ENCODE measurements at places on chromosomes 6 and 20. TPM values are rescaled to one million over a fixed set of nuclear protein-coding genes. Genes with fewer than 3 reads are reported as not detected.

- peak; percentile 98 for DNase-seq
These were observed 73.5 kb downstream of the ARMC2 start for GRCh38 chr6:108921547-108922361.

DNA sequence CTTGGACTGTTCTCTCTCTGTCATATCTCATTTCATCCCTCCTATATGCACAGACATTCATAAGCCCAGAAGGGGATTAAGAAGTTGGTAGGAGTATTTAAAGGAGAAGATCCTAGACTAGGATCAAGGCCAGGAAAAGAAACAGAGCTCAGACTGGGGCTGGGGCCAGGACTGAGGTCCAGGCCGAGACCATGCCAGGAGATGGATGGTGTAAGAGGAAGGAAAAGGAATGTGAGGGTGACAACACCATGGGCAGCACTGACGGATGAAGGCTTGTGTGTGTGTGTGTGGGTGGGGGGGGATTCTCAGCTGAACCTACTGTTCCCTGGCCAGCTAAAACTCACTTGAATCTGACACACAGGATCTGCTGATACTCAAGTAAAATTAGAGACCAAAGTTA is 182.1 kb downstream of the KIF6 start:
- peak; percentile 14 for DNase-seq

DNA sequence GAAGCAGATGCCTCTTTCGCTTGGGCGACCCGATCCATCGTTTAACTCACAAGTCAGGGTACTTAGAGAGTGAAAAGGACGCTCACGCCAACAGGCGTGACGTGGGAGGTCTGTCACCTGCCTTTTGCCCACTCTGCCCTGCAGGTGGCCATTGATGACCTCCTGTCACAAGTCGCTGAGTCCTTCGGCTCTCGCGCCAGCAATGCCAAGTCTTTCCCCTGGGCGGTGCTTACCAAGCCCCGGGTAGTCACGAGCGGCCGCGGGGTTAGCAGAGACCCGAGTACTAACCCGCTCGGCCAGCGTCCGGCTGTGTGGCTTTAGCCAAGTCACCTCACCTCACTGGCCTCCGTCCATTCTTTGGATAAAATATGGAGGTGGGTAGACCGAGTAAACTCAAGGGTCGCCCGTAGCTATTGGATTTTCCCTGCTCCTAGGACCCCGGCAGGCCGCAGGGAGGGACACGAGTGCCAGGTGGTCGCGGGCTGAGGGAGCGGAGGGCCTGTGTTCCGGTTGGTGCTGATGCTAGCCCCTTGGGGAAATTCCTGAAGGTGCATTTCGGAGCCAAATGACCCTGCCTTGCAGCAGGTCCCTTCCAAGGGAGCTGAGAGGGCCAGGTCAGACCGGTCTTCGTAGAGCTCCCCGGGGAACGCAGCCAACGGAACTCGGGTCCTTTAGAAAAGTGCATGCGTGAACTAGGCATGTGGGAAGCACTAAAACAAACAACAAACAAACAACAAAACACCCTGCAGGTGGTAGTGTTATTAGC is 668 bp downstream of the PKIB start:
- peak; percentile 9 for DNase-seq

GRCh38 chr20:14232650-14233049 is 104.8 kb downstream of the FLRT3 start:
- DNase-seq = peak; percentile 3

- DNase-seq = no peak
These were observed 58.2 kb downstream of the BMP7 start for GRCh38 chr20:57208198-57208597.

GRCh38 chr6:137685798-137686375 is 181.2 kb upstream of the TNFAIP3 start:
- no peak for DNase-seq

- no peak for DNase-seq
These were observed 109.3 kb downstream of the TRDN start for GRCh38 chr6:123527406-123527805.

DNA sequence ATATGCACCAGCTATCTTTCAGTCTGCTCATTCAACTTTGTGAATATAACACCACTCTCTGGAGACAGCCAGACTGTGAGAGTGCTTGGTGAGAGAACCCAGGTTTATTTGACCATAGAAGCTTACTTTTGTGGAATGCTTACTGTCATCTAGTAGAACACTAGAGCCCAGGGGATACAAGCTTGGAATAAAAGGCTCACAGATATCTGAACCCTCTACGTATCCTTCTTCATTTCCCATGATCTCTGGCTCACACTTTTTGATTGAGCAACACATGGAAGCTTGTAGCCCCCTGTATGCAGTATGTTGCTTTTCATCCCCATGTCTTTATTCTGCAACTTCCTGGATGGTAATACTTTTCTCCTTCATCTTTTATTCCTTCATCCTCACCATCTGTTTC is 835.3 kb upstream of the CITED2 start:
- DNase-seq = no peak

- DNase-seq = no peak
These were observed 542.6 kb downstream of the HDGFL1 start for GRCh38 chr6:23111984-23112383.

- peak; percentile 28 for DNase-seq
These were observed 3.5 kb downstream of the SIRPA start for GRCh38 chr20:1898482-1899240.

DNA sequence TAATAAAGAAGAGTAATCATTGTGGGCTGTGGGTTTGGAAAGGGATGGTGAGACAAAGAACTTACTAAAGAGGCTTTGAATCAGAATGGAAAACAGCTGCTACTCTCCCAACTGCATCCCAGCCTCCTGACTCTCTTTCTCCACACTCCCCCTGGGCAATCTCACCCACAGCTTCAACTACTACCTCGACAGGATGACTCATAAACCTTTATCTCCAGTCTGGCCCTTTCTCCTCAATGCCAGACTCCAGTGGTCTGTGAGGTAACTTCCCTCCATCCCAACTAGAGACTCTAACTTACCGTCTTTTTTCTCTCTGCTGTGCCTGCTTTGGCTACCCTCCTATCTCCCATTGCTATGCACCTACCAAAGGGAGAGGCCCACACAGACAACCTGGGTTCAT is 135.3 kb upstream of the RREB1 start:
- peak; percentile 86 for DNase-seq

DNA sequence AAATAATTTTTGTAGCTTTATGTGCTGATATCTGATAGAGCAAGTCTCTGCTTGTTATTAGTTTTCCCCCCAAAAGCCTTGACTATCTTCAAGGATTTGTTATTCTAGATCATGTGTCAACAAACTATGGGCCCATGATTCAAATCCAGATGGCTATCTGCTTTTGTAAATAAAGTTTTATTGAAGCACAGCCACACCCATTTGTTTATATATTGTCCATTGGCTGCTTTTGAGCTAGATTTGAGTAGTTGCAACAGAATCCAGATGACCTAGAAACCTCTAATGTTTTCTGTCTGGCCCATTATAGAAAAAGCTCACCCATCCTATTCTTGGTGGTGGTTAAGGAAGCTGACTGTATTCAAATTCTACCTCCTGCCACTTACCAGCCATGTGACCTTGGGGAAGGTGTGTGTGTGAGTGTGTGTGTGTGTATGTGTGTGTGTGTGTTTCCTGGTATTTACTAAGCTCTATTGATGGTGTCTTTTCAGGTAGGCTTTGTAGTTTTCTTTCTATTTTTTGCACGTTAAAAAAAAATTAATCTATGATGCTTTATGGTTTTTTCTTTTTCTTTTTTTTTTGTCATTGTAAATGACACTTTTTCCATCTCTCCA is 1.3 kb upstream of the GTSF1L start:
- peak; percentile 14 for DNase-seq

DNA sequence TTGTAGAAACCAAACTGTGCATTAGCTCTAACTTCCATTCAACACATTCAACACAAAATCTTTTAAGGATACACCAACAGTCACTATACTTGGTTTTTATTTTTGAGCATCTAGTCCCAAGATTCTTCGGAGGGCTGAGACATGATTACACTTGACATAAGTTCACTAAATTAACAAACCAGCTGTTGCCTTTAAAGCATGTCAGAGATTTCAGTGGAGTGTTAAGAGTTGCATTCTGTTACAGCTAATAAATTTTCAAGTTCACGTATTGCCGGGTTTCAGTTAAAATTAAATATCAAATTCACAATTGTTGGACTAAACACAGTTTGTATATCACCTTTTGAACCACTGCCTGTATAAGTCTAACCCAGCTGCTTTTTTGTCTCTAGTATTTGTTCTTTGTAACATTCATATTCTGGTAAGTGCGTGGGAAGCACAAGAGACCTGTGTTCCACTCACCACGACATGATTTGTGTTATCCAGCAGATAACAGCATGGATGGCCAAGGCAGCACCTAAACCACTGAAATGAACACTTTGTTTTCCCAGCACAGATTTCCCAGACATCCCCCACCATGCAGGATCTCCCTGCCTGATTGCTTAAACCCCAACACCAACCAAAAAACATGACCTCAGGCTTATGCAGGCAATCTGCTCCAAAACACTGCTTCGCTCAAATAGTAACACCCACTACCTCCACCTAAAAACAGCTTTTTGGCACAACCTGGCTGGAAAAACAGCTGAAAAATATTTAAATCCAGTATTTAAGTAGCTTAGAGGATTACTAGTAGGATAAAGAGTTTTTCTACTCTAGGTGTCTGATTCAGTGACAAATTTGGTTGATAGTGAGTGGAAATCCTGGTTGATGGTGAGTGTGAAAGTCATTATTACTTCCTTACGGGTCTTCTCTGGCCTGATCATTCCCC is 286.5 kb upstream of the NT5E start:
- DNase-seq = no peak

GRCh38 chr6:37558168-37558567 is 58.5 kb upstream of the CCDC167 start:
- no peak for DNase-seq

DNA sequence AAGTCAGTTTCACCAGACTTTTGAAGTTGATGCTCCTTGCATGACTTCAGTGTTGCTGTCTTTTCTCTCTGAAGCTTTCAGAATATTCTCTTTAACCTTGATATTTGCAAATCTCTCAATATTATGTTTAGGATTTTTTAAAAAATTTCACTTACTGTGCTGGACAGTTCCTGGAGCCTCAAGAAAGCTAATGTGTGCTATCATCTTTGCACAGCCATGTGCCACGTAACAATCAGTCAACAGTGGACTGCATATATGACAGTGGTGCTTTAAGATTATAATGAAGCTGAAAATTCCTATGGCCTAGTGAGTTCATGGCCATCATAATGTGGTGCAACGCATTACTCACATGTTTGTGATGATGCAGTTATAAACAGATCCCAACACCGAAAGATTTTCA is 59.1 kb upstream of the OGFRL1 start:
- DNase-seq = no peak

DNA sequence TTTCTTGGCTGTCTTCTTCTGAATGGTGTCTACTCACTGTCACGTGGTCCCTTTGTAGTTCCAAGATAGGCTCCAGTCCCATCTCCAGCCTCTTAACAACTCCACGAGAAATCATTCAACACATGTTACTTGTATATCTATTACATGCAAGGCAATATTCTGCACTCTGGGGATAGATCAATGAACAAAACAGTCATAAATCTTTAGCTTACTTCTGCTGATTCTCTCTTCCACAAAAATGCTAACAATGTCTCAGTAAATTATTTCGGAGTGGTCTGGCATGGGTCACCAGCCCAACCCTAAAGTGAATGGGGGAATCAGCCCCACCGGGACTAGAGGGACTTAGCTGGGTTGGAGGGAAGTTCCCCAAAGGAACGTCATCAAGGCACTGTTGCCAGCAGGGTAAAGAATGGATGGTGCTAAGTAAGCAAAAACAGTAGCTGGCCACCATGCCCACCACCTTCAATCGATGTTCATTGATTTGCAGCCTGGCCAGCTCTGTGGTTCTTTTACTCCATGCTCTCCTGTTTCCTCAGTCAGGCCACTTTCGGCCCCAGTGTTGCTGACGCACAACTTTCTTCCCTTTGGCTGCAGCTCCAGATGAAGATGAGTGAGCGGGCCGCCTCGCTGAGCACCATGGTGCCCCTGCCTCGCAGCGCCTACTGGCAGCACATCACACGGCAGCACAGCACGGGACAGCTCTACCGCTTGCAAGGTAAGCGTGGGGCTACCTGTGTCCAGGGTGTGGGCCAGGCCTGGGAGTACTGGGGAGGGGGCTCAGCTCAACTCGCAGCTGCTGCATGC is 167.7 kb downstream of the DOK5 start:
- peak; percentile 65 for DNase-seq

DNA sequence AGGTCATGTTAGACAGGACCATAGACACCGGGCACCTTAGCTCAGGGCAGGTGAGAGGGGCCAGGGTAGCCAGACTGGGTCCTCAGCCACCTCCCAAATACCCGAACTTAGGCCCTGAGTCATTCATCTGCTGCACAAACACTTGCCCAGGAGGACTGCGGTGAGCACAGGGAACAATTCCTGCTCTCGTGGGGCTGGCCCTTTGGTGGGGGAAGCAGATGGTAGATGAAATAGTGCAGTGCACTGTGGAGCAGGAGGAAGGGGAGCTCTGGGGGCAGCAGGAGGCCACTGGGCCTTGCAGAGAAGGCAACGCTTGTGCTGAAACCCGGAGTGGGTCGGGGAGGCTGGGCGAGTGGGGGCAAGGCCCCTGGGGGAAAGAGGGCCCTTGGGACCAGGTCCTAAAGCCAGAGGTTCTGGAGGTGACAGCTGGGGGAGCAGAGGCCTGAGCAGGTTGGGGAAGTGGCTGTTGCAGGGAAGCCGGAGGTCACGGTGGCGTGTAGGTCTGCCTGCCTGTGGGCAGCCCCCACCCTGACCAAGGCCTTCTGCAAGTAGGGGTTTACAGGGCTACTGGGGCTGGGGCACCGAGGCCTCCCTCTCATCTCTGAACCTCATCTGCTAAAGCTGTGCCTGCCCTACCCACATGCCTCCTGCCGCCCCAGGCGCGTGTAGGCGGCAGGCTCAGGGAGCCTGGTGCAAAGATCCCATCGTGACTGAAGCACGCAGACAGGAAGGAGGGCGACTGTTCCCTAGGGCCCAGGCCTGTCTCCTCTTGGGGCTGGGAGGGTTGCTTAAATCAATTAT is 4.7 kb upstream of the NPBWR2 start:
- no peak for DNase-seq

FAM83C gene
- not detected for total RNA-seq

TTBK1 gene
- total RNA-seq = not detected

ASIP gene
- not detected for total RNA-seq

FAM184A gene
- total RNA-seq = 0.74 TPM

TMEM74B gene
- not detected for total RNA-seq

CNR1 gene
- total RNA-seq = not detected

DDO gene
- 2.3 TPM for total RNA-seq

RIPOR2 gene
- total RNA-seq = 1.4 TPM

SALL4 gene
- 0.36 TPM for total RNA-seq

CEP250 gene
- 22.0 TPM for total RNA-seq

APCDD1L gene
- total RNA-seq = 1.6 TPM

KCNK16 gene
- total RNA-seq = not detected

PRDM1 gene
- total RNA-seq = 1.4 TPM

TMEM170B gene
- 1.4 TPM for total RNA-seq

Measured in fibroblast of the aortic adventitia (primary cell).